ENCODE measurements at places on chromosomes 7 and 10. TPM values are rescaled to one million over a fixed set of nuclear protein-coding genes. Genes with fewer than 3 reads are reported as not detected.

URGCP gene
- total RNA-seq: 22.3 TPM

CTAGE4 gene
- total RNA-seq: not detected

PSD gene
- 0.11 TPM for total RNA-seq

HOXA2 gene
- total RNA-seq: not detected

DNA sequence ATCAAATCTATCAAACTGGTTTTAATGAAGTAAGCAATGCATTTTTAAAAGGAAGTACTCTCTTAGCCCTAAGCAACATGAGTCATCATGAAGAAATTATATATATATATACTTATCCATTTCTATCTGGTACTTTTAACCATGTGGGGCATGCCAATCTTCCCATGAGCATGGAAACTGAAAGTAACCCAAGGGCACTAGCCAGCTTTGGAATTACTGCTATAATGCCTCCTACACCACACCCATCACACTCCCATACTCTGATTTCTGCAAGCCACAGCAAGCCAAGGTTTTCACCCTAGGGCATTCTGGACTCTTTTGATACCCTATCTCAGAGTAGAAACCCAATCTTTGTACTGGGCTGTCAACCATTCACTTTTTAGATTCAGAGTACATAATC, 204.6 kb downstream of the IMMP2L start:
- no peaks in the 10 kb centered on the region for H3K36me3 ChIP-seq
- H3K4me1 ChIP-seq: no peaks in the 10 kb centered on the region
- DNase-seq: no peak

DNA sequence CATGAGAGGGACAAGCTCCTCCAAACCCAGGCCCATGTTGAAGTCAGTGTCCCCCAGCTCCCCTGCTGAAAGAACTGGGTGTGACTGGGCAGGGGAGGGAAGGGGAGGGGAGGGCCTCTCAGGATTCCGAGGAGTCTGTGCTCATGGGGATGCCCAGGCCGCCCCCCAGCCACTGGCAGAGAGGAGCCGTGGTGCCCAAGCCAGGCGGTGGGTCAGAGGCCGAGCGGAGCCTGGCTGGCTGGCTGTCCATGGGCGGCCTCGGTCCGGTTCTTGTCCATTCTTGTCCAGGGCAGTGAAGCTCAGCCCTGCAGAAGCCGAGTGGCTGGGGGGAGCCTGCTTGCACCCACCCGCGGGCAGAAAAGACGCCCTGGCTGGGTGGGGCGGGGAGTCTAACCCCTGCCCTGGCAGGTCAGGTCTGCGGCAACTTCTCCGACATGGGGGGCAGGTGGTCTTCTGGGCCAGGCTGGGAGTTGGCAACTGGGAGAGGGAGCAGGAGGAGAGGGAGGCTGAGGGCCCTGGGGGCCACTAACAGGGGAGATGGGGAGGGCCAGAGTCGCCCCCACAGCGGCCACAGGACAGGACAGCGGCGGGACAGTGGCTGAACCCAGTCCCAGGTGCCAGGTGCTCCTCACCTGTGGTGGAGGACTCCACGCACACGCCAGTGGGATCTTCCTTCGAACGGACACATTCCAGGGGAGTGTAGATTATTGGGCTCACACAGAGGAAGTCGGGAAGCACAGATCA, 54.1 kb downstream of the FOXL3 start:
- peaks cover 6% of the 10 kb centered on the region for H3K27me3 ChIP-seq
- no peak overlapping the region for H3K27ac ChIP-seq
- no peaks in the 10 kb centered on the region for H3K36me3 ChIP-seq
- H3K4me3 ChIP-seq: 0 out of 2 replicates have a peak overlapping the region, but pooled peaks have one; percentile 57
- no peak for DNase-seq
- peaks cover 64% of the 10 kb centered on the region for H3K4me1 ChIP-seq

DNA sequence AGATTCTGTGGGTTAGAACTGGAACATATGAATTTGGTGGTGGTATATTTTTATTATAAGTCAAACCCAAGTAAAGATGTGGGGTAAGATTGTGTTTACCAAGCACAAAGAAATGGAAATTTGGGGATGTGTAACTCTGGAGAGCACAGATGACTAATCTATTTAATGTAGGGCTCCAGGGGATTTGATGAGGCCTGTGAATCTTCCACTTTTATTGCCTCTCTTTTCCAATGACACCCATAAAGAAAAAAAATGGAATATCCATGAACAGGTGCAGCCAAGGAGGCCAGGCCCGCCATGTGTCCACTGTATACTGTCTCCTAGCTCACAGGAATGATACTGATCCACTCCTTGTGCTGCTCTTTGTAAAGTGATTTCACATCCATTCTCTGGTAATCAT, 2.8 kb downstream of the SRGN start:
- DNase-seq: no peak
- peaks cover 14% of the 10 kb centered on the region for H3K4me1 ChIP-seq
- H3K27ac ChIP-seq: no peak overlapping the region

- H3K4me3 ChIP-seq: no peak overlapping the region
- H3K4me1 ChIP-seq: no peaks in the 10 kb centered on the region
- no peaks in the 10 kb centered on the region for H3K36me3 ChIP-seq
- no peak for DNase-seq
Observed at GRCh38 chr7:156423876-156424275, 216.7 kb upstream of the RNF32 start.

GRCh38 chr10:43260117-43260761, 6.6 kb downstream of the RASGEF1A start:
- H3K4me1 ChIP-seq: peaks cover 6% of the 10 kb centered on the region
- H3K4me3 ChIP-seq: no peak overlapping the region
- peaks cover 6% of the 10 kb centered on the region for H3K27me3 ChIP-seq
- no peak for DNase-seq
- H3K36me3 ChIP-seq: no peaks in the 10 kb centered on the region
- no peak overlapping the region for H3K27ac ChIP-seq

DNA sequence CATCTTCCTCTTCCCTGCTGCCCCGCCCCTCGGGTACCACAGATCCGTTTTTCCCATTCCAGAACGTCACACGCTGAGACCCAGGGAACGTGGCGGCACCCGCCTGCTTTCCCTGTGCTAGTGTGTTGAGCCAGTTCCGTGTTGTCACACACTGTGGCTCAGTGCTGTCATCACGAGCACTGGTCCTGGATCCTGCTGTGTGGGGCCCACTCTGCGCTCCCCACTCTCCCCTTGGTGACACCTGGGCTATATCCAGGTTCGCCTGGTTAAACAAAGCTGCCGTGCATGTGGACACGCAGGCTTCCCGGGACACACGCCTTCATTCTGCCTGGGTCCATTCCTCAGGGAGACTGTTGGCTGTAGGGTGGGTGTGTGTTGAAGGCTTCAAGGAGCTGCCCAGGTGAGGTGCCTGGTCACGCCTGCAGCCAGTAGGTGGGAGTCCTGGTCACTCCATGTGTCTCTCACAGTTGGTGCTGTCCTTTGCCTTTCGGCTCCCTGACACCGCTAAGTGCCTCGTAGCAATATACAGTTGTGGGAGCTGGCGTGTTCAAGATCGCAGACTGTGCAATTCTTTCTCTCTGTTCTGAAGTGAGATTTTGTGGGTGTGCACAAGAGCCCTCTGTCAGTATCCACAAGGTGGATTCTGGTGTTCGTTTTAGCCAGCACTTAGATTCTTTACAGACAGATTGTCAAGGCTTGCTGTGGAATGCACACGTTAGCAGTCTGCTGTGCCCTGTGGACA, 88.6 kb downstream of the INPP5A start:
- no peaks in the 10 kb centered on the region for H3K4me1 ChIP-seq
- DNase-seq: no peak
- H3K4me3 ChIP-seq: no peak overlapping the region
- no peak overlapping the region for H3K27ac ChIP-seq
- no peaks in the 10 kb centered on the region for H3K36me3 ChIP-seq
- no peaks in the 10 kb centered on the region for H3K27me3 ChIP-seq

DNA sequence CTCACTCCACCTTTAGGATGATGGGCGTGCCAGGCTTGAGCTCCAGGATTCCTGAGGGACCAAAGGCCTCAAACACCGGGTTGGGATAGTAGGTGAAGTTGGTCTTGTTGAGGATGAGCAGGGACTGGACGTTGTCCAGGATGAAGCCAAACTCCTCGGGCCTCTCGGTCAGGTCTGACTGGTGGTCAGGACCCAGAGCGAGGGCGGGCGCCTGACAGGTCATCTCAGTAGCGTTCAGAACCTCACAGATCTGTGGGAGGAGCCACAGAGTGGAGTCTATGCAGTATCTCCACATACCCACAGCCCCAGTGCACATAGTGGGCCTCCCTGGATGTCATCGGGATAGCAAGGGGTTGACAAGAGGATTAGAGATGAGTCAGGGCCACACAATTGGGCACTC, 394.9 kb downstream of the PLXNA4 start:
- no peaks in the 10 kb centered on the region for H3K36me3 ChIP-seq
- H3K27ac ChIP-seq: no peak overlapping the region
- H3K4me1 ChIP-seq: no peaks in the 10 kb centered on the region
- no peak overlapping the region for H3K4me3 ChIP-seq
- no peaks in the 10 kb centered on the region for H3K27me3 ChIP-seq

- H3K4me3 ChIP-seq: no peak overlapping the region
- H3K27ac ChIP-seq: no peak overlapping the region
- H3K4me1 ChIP-seq: peaks cover 100% of the 10 kb centered on the region
- H3K27me3 ChIP-seq: no peaks in the 10 kb centered on the region
- H3K36me3 ChIP-seq: no peaks in the 10 kb centered on the region
Observed at GRCh38 chr7:137934941-137935883, 66.7 kb downstream of the CREB3L2 start.
